ENCODE measurements at places on chromosomes 5 and 9.

DNA sequence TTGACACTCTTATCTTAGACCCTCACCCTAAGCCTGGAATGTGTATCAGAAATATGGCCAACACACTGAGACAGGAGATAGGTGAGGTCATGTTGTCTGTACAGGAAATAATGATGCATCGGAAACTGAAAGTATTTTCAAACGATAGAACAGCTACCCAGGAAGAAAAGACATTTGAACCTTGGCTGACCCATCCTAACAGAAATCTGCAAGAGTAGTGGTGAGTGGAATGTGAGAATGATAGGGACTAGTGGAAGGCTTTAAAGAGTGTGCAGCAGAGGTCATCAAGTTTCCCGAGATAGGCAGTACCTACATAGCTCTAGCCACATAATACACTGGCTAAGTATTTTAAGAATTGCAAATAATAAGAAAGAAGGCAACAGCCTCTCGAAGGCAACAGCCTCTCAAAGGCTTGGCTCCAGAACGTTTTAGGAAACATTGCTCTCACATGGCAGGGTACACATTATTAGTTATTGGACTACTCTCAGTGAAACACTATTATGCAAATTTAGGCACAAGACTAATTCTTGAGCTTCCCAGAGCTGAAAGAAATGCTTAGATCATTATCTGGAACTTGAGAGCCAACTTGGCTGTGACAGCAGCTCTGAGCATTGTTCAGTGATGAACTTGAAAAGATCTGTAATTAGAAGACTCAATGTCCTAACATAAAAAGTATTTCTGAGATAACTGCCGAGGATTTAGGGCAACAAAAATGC lies 133.1 kb upstream of the FBXL7 start:
- H3K4me1 ChIP-seq = peaks cover 6% of the 10 kb centered on the region
- no peak overlapping the region for H3K27ac ChIP-seq
- no peaks in the 10 kb centered on the region for H3K27me3 ChIP-seq
- H3K36me3 ChIP-seq = no peaks in the 10 kb centered on the region

- H3K27me3 ChIP-seq = no peaks in the 10 kb centered on the region
- DNase-seq = no peak
- no peaks in the 10 kb centered on the region for H3K4me1 ChIP-seq
- no peaks in the 10 kb centered on the region for H3K36me3 ChIP-seq
- H3K4me3 ChIP-seq = no peak overlapping the region
- no peak overlapping the region for H3K27ac ChIP-seq
These were observed 42.5 kb downstream of the KLHL3 start for GRCh38 chr5:137693307-137693950.

DNA sequence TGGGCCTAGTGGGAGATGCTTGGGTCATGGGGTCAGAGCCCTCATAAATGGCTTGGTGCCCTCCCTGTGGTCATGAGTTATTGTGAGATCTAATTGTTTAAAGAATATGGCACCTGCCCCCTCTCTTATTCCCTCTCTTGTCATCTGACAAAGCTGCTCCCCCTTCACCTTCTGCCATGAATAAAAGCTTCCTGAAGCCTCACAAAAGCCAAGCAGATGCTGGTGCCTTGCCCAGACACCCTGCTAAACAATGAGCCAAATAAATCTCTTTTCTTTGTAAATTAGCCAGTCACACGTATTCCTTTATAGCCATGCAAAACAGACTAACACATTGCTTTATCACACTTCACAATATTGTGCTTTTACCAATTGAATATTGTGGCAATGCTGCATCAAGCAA lies 82.8 kb upstream of the PDE4D start:
- no peak for DNase-seq
- H3K4me1 ChIP-seq = no peaks in the 10 kb centered on the region
- H3K27ac ChIP-seq = no peak overlapping the region
- H3K27me3 ChIP-seq = peaks cover 4% of the 10 kb centered on the region

DNA sequence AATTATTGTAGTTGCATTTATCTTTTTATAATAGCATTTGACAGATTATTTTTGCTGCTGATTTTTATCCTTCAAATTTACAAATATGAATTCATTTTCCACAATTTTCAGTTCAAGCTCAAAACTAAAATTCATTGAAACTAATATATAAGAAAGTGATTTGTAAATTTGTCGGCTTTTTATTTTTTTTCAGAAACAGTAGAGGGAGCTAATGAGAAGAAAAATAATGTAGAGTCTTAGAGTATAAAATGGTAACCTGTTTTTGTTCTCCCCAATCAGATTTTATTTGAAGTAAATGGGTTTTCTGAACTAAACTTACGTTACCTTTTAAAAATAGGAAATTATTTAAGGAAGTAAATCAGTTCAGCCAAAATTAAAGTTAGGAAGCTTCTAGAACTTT lies 19.2 kb downstream of the PRRC1 start:
- peaks cover 100% of the 10 kb centered on the region for H3K36me3 ChIP-seq
- H3K27me3 ChIP-seq = no peaks in the 10 kb centered on the region
- H3K4me1 ChIP-seq = no peaks in the 10 kb centered on the region

DNA sequence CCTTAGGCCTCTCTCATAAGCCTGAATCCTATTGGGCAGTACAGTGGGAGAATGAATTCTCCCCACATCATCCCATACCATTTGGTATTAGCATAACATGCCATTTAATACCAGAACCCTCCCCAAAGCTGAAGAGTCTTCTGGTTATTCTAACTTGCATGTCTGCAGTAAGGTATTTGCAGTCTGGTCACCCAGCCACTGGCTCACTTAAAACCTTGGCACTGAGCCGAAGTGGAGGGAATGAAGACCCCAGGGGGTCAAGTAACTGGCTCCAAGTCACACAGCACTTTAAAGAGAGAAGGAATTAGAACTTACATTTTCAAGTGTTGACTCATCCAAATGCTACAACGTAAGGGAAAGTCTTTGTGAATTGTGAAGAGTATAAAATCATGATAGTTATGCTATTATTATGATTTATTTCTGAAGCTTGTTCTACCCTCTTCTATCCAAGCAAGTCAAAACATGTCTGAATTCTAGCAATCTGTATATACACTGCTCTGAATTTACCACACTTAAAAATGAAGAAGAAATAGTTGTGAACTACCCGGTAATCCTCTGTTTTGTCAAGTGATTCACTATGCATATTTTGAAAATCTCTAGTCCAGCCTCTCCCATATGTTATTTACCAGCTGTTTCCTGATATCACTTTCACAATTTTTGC lies 28.5 kb downstream of the GLRA1 start:
- H3K27ac ChIP-seq = peak overlapping the region; percentile 77
- no peak overlapping the region for H3K4me3 ChIP-seq
- no peaks in the 10 kb centered on the region for H3K27me3 ChIP-seq
- H3K4me1 ChIP-seq = peaks cover 25% of the 10 kb centered on the region

- peaks cover 10% of the 10 kb centered on the region for H3K36me3 ChIP-seq
- no peaks in the 10 kb centered on the region for H3K27me3 ChIP-seq
- H3K4me3 ChIP-seq = no peak overlapping the region
- peaks cover 13% of the 10 kb centered on the region for H3K4me1 ChIP-seq
These were observed 42.8 kb upstream of the CDK5RAP2 start for GRCh38 chr9:120622790-120623189.
